ENCODE measurements at places on chromosomes 13 and 19.

GRCh38 chr19:41910992-41911888 is 17.0 kb downstream of the ERFL start:
- no peak for DNase-seq

DNA sequence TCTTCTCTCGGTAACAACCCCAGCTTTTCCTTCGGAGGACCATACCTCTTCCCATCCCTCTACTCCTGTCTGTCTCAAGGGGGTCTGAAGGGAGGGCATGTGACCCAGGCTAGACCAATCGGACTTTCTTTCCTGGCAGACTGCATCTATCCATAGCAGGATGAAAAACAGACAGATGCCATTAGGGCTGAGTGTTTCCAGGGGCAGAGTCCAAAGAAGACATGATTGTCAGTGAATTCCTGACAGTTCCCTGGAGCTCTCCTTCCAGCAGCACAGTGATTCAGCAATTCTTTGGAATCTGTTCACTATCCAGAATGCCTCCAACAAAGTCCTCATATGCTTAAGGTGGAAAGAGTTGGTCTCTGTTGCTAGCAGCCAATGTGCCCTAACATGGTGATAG is 189.8 kb downstream of the KCTD12 start:
- no peak for DNase-seq

GRCh38 chr19:16325641-16326400 is 1.2 kb downstream of the KLF2 start:
- DNase-seq: no peak

- DNase-seq: no peak
Measured at GRCh38 chr13:73991384-73991783, 142.8 kb downstream of the KLF12 start.

DNA sequence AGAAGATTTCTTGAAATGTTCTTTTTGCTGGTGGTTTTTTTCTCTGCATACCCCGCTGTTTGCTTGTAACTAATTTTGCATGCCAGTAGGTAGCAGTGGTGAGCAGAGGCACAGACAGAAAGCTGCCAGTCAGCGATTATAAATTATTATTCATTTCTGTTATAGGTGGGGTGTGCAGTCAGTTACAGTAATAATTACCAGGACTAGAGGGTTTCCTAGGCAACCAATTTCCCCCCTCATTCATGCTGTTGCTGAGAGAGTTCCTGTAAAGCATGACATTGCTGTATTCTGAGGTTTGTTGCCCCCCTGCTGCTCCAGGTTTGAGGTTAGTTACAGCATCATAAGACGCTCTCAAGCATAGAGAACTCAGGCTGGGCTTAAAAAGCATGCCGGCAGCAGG is 104.5 kb downstream of the URI1 start:
- DNase-seq: peak; percentile 6

DNA sequence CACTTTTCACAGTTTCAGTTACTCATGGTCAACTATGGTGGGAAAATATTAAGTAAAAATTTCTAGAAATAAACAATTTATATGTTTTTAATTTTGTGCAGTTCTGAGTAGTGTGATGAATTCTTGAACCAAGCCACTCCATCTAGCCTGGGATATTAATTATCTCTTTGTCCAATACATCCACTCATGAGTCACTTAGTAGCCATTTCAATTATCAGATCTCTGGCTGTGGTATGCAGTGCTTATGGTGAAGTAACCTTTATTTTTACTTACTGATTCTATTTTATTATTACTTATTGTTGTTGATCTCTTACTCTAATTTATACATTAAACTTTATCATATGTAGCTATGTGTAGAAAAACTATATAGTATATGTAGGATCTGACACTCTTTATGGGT is 128.9 kb upstream of the KLHL1 start:
- peak; percentile 10 for DNase-seq

GRCh38 chr19:4640247-4641000 is 1.1 kb downstream of the TNFAIP8L1 start:
- DNase-seq: no peak

GRCh38 chr13:114140131-114140905 is 7.9 kb upstream of the RASA3 start:
- DNase-seq: no peak

- no peak for DNase-seq
Measured at GRCh38 chr13:58313219-58313618, 681.7 kb downstream of the PCDH17 start.

GRCh38 chr19:22610121-22610520 is 24.0 kb upstream of the ZNF492 start:
- no peak for DNase-seq

DNA sequence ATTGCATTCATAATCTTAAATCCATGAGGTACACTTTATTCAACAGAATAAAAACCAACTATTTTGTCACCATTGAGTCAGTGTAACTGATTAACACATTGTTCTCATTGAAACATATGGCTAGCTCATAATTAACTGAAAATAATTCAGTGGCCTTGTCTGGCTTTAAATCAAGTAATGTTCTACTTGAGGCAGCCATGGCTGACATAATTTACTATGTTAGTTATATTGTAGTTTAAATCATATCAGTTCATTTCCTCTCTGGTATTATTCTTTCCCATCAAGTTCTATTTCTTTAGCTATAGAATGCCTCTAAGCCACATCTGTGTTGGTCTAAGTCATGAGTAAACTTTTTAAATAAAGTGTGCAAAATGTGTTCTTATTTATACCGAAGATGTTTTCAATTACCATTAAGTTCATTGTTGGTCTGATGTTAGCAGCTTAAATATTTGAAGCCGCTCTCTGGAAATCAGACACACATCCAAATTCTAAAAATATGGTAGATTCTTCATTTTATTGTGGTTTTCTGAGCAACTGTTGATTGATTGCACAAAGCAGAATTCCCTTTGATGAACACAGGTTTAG is 393.7 kb downstream of the GPC6 start:
- DNase-seq: no peak

Data from non-pigmented ciliary epithelial cell (primary cell).